ENCODE measurements at places on chromosomes 3 and 15.

- no peak for DNase-seq
These were observed 56.6 kb upstream of the SPRED1 start for GRCh38 chr15:38196076-38196475.

DNA sequence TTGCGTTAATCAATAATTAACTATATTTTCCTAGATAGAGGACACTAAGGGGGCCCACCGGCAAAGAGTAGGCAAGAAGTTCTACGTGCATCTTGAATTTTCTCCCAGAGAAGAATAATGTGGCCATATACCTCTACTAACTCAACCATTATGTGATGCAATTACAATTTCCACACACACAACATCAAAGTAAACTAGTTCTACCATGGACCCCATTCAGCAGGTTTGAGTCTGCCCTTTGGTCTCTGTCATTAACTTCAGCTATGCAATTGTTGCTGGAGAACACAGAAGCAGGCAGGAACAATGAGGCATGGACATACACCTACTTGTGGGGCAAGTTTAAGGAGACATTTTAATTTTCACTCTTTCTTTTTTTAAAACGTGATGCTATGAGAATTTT is 705.9 kb downstream of the PDCD6IP start:
- no peak for DNase-seq

DNA sequence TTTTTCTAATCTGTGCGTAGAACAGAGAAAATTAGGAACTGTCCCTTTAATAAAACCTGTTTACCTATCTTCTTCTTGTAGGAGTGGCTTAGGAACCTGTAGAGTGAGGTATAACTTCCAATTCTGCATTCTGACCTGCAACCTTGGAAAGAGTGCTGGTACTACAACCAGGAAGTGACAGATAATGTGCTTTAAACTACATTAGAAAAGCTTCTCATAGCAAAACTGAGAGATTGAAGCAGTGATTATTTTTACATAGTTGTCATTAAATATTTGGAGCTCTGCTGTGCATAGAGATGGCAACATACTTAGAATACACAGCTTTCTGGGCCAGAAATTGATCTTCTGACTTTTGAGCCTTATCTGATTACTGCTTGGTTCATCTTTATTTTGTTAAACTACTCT is 50.4 kb upstream of the ZDHHC23 start:
- DNase-seq, result no peak

- DNase-seq, result no peak
These were observed 27.0 kb downstream of the TM4SF4 start for GRCh38 chr3:149501524-149501923.

- peak; percentile 65 for DNase-seq
These were observed 126.2 kb upstream of the RASGRP1 start for GRCh38 chr15:38690719-38691332.

GRCh38 chr15:77034695-77035489 is 36.0 kb downstream of the TSPAN3 start:
- DNase-seq, result no peak

GRCh38 chr15:70561885-70562284 is 201.5 kb downstream of the UACA start:
- DNase-seq, result no peak

- no peak for DNase-seq
These were observed 107.6 kb downstream of the RBPMS2 start for GRCh38 chr15:64667736-64668161.

DNA sequence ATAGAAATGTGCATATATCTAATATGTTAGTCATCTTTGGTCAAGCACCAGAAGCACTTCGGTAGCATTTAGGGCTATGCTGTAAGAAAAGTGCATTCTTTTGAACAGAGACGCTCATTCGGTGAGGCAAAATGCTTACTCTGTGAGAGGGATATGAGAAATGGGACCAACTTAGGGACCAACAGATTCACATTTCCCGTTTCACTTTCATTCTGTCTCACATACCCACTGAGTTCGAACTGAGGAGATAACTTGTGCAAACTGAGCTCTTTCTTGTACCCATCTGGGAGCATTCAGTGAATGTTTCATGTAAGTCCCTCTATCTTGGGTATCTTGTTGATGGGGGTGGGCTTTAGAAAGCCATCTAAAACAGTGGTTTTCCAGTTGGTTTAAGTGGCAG is 135.3 kb downstream of the FEZF2 start:
- no peak for DNase-seq

GRCh38 chr3:11641683-11642430 is 1.9 kb downstream of the VGLL4 start:
- DNase-seq, result peak; percentile 45

DNA sequence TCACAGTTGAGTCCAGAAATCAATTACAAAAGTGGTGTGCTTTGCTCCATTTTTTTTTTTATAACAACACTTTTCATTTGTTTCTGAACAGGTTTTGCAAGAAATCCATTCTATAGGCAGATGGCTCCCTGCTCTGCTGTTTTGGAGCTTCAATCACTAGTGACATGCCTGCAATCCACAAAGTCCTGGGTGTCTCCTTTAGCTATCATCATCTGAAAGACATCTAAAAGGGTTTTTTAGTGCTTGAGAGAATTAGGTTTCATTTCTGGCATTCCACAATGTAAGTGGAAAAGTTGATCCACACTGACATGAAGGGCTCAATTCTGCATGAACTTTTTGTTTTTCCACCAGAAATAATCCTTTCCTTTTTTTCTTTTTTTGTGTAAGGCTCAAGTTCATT is 24.0 kb upstream of the MEIS2 start:
- DNase-seq, result no peak

DNA sequence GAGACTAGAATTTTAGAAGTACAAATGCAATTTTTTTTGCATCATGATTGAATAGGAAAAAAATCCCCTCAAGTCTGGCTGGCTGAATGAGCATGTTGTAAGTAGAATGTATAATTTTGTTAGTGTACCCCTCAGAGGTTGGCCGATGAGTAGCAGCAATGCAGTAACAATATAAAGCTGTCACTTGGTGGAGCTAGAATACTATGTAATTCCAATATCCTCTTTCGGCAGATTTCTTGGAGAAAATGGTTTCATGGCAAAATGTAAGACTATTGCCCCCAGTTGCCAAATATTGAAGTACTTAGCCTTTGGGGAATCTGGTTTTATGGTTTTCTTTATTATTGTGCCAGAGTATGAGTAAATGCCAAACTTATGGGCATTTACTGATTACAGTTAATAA is 39.8 kb upstream of the SGO1 start:
- DNase-seq, result peak; percentile 2

DNA sequence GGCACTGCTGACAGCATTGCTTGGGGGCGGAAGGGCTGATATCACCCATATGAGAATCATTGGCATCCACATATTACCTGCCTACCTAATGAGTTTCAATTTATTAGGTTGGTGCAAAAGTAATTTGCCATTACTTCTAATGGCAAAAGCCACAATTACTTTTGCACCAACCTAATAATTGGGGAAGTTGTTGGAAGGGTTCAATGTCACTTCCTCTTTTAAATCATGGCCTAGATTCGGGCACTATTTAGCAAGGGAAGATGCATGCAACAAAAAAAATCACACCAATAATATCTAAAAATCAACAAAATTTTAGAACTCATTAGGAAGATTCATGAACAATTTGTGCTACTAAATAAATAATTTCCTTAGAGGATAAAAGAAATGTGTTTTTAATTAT is 56.0 kb upstream of the AGTR1 start:
- DNase-seq, result no peak

- no peak for DNase-seq
These were observed 317.2 kb downstream of the SLC9A9 start for GRCh38 chr3:143531101-143531500.

DNA sequence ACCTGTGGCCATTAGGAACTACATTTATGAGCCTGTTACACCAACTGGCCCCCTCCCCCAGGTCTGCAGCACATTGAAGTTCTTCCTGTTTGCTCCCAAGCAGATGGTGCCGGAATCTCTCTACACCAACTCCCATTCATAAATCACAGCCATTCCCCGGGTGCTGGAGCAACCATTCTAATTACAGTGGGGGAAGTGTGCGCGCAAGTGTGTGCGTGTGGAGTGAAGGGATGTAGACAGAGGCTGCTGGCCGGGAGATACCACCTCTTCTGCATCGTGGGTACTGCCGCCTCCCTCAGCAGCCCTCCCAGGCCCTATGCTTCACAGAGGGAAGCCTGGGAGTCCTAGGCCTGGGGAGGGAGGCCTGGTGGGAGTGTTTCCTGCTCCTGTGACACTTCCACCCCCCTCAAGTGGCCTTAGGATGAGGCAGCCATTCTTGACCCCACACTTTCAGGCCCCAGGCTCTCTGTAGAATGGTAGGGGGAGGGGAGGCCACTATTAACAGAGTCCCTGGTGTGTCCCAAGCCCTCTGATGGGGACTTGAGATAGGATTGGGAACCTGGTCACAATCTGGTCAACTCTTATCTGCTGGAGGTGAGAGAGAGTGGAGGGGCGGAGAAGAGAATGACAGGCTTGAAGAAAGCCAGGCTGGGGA is 69.1 kb downstream of the MAGEF1 start:
- DNase-seq, result no peak

DNA sequence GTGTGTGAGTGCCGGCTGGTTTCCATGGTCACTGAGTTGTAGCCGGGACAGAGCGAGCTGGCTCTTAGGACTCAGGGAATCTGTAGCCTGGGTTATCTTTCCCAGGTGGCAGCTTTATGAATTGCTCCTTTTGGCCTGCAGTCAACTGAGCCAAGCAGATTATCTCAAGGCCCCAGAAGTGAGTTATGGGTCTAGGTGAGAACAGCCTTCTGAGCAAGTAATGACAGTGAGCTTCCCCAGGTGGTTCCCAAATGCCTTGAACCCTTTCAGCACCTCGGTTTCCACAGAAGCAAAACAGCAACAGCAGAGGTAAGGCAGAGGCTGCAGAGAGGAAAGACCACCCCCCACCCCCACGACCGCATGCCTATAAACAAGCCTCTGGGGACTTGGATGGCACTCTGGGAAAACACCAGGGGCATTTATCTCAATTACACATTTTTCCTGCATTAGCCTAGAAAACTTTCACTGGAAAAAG is 56.7 kb upstream of the DGKG start:
- no peak for DNase-seq

DNA sequence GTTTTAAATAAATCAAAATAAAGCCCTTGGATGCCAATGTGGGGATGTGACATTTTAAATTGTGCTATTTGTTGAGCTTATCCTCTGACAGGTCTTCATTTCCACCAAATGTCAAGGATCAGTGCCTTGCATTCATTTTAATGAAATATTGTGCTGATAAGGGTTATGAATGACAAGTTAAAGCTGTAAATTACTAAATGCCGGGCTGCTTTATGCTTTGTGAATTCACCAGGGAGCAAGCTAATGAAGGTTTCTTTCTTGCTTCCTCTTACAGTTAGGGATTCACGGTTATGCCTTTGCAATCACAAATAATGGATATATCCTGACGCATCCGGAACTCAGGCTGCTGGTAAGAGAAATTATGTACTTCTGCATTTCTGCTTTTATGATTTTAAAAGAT is 81.7 kb downstream of the LRTM1 start:
- no peak for DNase-seq

DNA sequence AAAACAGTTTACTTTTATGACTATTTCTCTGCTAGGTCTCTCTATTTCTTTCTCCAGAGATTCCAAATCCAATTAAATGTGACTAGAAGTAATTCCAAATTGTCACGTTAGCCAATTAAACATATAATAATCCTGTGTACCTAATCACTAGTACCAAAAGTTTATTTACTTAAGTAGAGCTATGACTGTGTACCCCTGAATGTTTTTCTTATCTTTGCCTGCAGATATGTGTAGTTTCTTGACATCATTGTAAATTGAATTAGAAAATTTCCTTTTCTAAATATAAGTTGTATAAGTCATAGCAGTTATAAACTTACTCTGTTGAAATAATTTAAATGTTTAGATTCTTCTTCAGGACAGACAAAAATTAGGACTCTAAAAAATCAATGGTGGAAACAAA is 163.3 kb downstream of the SPATA16 start:
- DNase-seq, result no peak

GRCh38 chr3:76958274-76958673 is 81.6 kb upstream of the ROBO2 start:
- DNase-seq, result no peak

DNA sequence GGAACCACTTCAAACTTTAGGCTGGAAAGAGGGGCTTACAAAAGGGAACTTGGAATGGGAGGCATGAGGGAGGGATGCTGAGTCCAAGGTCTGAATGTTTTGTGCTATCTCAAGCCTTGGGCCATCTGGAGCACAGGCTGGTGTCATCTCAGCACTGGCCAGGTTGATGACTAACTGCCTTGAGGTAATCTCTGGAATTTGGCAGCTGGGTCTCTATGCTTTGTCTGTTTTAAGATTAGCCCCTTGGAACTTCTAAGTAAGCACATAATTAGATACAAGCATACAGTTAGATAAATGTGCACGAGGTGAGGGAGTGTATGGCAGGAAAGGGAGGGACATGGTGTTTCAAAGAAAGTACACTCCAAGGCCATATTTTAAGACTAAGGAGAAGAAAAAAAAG is 252.4 kb upstream of the CCDC54 start:
- no peak for DNase-seq
